Stimulated activated CD8-positive, alpha-beta memory T cell treated with anti-CD3 and anti-CD28 coated beads, Interleukin-15, amount 100 ng/mL, for 4 hours (primary cell): ENCODE measurements at places on chromosomes 4 and X.

DNA sequence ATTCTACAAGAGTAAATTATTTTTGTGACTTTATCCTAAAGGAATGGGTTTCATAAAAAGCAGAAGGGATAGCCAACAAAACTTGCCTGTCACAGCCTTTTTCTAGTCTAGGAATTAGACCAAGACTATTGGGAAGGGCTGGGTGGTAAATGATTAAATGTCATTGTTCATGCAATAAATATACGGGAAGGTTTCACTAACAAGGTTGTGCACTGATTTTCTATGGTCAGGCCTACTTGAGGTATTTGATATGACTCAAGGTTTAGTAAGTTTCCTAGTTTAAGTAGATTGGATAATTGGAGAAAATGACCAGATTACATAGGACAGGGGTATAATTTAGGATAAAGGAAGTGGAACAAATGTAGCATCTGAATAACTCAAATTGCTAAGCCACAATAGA, 249.1 kb upstream of the BMP3 start:
- DNase-seq: no peak

- DNase-seq: no peak
These were observed 95.8 kb downstream of the DHX15 start for GRCh38 chr4:24488399-24489164.

GRCh38 chrX:19907794-19908193, 20.4 kb upstream of the SH3KBP1 start:
- no peak for DNase-seq

- DNase-seq: peak; percentile 0
These were observed 807 bp downstream of the PGRMC1 start for GRCh38 chrX:119236623-119237561.

GRCh38 chr4:78780093-78780492, 3.9 kb downstream of the BMP2K start:
- DNase-seq: no peak

GRCh38 chrX:38847206-38847902, 46.1 kb downstream of the MID1IP1 start:
- DNase-seq: no peak

GRCh38 chrX:68086709-68087108, 346.6 kb downstream of the OPHN1 start:
- DNase-seq: no peak

DNA sequence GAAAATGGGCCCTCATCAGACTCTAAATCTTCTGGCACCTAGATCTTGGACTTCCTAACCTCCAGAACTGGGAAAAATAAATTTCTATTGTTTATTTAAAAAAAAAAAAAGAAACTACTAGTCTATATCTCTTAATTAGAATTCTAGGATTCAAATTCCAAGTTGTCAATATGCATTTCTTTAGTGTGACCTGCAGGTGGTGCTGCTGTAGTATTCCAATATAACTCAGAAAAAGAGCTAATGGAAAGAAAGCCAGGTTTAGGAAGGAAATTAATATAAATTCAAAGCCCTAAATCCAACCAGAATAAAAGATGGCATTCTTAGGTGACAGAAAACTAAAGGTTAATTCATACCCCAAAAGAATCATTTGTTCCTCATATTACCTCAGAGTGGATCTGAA, 80.0 kb upstream of the NALF2 start:
- DNase-seq: no peak

GRCh38 chr4:7060346-7061150, 7.3 kb downstream of the GRPEL1 start:
- DNase-seq: no peak

- DNase-seq: no peak
These were observed 134.1 kb downstream of the KLHL34 start for GRCh38 chrX:21524008-21524407.

DNA sequence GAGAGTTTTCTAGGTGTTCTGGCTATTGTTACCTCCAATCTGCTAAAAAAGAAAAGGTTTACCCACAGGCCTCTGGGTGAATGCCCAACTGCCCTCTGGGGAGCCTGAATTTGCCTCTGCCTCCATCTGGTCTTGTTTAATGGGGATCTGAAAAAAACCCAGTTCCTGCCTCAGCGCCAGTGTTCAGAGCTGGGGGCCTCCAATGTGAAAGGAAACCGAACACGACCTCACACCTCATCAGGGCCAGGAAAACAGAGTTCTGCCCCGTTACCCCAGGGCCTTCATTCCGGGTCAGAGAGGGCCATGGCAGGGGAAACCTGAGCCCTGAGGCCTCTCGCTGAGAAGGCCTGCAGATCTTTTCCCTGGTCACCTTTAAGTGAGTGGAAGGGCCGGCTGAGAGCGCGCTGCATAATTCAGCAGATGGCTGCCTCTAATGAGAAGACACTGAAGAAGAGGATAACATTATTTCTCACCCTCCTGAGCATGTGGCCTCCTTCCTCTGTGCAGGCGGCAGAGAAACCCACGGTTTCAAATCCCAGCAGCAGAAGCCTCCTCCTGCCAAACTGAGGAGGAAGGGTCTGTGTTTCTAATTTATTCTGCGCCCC, 6.8 kb downstream of the SEPTIN6 start:
- no peak for DNase-seq

DNA sequence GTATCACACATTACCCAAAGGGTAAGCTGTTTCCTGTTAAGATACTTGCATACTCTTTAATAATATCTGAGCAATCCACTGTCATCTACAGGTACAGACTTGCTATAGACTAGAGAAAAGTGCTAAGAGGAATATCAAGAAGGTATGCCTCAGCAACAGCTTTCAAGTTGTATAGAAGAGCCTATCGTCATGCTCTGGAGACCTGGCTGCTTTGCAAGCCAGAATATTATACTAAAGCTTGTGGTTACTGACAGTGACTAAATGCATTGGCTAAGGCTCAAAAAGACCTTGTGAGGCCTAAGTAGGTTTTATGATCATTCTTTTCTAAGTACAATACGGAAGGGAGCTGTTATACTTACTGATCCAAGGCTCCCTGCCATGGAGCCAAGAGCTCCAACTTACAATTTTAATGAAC, 11.3 kb downstream of the LAMP2 start:
- no peak for DNase-seq

- DNase-seq: no peak
These were observed 180.3 kb upstream of the TENM3 start for GRCh38 chr4:182062936-182063335.

GRCh38 chr4:15754323-15754722, 23.8 kb upstream of the CD38 start:
- peak; percentile 24 for DNase-seq

DNA sequence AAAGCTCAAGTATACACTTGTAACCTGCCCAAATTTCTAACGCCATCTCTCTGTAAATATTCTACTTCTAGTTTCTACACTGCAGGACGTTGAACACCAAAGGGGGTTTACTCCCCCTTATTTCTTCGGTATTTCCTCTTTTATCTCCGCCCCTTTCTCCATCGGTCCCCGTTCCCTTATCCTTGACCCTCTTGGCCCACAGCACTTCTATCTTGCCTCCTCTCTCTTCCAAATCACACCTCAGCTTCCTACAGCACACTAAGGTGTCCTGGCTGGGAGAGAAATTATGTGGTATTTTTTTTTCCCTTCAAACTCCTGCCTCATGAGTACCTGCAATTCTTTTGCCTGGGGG, 715 bp downstream of the ZMAT1 start:
- DNase-seq: no peak

- no peak for DNase-seq
These were observed 30.7 kb downstream of the MAP7D3 start for GRCh38 chrX:136220540-136220939.

- no peak for DNase-seq
These were observed at the start of gene COX7B2 for GRCh38 chr4:46909078-46909477. COX7B2 (minus strand) TSS chr4:46909245; CDS start chr4:46735192, 174,053 bp downstream.

GRCh38 chrX:132401935-132402334, 86.9 kb downstream of the MBNL3 start:
- DNase-seq: no peak

DNA sequence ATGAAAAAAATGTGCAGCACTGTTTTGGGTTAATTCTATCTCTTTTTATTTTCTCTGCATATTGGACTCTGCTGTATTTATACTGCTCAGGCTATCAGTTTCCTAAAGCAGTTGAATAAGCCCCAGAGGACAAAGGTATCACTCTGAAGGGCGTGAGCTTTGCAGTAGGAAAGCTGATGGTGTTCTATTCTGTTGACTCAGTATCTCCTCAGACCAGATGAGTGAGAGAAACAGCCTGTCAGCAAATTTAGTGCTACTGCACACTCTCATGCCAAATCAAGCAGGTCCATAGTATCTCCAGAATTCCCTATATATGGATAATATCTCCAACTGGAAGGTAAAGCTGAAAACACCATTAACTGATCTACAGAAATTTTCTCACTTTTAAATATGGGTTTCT, 132.3 kb upstream of the UGT8 start:
- no peak for DNase-seq

DNA sequence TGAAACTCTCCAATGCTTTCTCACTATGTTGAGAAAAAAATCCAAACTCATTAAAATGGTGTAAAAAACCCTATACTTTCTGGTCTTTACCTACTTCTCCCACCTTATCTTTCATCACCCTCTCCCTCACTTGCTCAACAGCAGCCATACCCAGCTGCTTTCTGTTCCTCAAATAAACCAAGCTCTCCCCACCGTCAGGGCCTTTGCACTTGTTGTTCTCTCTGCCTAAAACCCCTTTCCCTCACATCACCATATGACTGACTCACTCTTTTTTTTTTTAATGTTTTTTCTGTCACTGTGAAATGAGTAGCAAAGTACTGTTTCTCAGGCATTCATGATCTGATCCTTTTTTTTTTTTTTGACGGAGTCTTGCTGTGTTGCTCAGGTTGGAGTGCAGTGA, 122.3 kb upstream of the TMEM164 start:
- DNase-seq: no peak

GRCh38 chr4:114378305-114378903, 220.2 kb upstream of the UGT8 start:
- no peak for DNase-seq

DNA sequence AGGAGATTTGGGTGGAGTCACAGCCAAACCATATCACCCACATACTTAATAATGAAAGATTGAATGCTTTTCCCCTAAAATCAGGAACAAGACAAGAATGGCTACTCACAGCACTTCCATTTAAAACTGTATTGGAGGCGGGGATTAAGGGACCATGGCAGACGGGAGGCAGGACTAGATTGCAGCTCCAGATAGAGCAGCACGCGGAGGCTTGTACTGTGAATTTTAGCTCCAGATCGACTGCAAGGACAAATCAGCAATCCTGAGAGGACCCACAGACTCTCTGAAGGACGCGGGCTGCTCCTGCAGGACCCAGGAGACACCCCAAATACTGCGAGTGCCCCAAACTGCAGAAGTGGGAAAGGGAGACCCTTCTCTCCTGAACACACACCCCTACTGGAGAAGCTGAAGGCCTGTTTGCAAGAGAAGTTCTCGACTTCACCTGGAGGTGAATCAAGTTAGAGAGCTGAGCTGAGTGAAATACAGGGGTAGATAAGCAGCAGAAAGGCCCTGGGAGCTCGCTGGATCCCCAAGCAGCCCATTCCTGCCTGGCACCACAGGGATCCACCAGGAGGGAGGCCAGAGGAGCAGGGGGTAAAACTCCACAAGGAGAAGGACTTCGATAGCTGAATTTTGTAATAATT, 207.4 kb upstream of the INTU start:
- DNase-seq: no peak

DNA sequence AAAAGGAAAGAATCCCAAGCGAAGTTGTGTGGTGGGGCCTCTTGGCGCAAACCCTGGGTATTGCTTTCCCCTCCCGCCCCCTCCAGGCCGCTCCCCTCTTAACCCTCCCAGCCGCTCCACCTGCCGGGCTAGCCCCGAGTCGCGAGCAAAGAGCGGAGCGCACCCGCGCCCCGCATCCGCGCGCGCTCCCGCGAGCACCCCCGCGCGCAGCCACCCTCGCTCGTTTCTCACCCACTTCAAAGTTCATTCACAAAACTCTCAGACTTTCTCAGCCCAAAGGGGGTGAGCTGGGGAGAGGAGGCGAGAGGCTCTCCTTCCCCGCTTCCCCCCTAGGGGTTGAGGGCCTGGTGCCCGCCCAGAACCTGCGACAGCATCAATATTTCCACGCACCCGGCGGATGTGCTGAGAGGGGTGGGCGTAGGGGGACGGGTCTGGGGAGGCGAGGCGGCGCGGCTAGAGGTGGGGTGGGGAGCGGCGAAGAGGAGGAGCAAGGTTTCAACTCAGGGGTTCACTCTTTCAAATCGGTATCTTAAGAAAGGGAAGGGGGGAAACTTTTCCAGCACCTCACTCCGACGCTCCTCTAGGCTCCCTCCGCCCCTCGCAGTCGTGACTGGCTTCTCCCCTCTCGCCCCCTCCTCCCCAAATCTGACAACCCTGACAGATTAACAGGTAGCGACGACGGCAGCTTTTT, 1.8 kb downstream of the MAML3 start:
- peak; percentile 88 for DNase-seq

GRCh38 chrX:38929966-38930421, 128.7 kb downstream of the MID1IP1 start:
- no peak for DNase-seq

- no peak for DNase-seq
These were observed 12.4 kb upstream of the VEGFC start for GRCh38 chr4:176805155-176805554.

DNA sequence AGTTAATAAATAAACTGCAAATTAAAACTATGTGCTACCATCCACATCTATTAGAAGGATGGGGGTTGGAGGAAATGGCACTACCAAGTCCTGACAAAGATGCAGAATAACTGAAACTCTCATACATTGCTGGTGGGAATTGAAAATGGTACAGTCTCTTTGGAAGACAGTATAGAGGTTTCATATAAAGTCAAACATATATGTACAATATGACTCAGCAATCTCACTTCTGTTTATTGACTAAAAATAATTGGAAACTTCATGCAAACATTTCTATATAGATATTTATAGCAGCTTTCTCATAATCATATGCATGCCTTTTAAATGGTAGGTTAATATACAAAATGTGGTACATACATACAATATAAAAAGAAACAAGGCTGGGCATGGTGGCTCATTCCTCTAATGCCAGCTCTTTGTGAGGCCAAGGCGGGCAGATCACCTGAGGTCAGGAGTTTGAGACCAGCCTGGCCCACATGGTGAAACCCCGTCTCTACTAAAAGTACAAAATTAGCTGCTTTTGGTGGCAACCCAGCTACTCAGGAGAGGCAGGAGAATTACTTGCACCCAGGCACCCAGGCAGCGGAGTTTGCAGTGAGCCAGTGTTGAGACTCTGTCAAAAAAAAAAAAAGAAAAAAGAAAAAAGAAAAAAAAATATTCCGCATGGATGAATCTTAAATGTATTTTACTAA, 225.0 kb upstream of the CXXC4 start:
- DNase-seq: no peak

DNA sequence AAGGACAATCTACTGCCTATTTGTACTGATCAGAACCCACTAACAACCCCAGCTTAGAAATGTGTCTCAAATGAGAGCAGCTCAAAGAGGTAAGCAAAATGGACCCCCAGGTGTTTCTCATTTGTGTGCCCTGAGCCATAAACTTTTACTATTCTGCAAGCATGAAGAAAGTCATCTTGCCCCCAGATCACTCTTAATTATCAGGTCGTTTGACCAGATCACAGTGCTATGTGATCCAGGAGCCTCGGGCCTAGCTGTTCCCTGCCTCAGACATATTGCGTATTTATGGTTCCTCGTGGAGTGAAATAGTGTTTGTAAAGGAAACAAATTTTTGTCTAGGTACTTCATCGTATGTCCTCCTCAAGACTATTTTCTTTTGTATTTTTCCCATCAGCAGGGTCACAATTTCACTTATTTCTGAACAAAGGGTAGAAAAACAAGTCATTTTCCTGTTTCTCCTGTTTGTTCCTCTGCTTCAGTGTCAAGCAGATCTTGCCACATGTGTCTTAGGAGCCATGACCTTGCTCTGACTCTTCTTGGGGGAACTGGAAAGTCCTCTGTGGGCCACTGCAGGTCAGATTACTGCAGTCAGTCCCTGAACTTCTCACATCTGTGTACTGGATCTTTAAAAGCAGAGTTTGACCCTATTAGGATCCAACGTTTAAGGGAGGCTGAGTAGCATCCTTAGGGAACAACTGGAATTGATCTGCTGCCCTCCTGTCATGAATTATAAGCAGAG, 194.9 kb downstream of the PALLD start:
- DNase-seq: no peak
